ENCODE measurements at places on chromosomes 1 and 21.

DNA sequence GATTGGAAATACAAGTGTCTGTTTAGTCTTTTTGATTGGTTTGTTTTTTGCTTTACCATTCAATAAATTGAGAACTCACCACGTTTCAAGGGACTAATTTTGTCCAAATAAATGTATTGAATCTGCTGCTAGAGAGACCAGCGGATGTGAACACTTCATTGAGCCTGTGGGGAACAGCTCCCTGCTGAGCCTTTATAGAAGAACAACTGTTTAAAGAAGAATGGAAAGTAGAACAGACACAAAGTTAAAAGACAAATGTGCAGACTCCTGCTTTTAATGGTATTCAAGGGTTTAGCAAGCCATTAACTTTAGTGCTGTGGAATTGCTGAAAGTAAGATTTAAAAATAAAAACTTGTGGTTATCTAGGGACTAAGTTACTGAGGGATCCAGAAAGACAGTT, 817.7 kb upstream of the B3GALT2 start:
- no peak for DNase-seq

DNA sequence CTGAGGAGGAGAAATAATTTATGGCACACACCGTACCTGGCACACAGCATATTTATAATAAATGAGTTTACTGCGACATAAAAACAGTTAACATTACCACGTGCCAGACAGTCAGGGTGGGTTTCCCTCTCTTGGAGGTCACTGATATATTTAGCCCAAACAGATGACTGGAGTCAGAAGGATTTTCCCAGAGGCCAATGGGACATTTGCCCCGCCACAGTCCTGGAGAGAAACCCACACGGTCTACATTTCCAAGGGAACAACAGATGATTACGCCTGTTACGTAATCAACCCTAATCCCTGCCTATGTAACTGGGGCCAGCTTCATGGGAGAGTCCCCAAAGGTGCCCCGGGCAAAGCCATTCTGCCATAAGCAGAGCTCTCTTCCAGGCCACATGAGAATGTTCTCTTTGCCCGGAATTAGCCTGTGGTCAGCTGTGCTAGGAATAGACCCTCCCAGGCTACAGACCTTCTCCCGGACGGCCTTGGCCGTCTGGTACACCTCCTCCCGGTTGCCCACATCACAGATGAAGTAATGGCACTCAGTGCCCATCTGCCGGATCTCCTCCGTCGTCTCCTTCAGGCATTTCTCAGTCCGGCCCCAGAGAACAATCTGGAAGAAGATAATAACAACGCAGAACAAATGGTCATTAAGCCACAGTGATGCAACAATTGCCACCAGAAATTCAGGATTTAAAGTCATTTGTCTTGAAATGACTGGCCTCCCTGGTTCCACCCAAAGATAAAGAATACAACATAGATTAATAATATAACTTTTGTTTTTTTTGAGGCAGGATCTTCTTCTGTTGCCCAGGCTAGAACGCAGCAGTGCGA, 37.7 kb downstream of the DHRS3 start:
- DNase-seq, result peak; percentile 49

GRCh38 chr21:44943005-44943685, 3.3 kb downstream of the SLX9 start:
- DNase-seq, result no peak

DNA sequence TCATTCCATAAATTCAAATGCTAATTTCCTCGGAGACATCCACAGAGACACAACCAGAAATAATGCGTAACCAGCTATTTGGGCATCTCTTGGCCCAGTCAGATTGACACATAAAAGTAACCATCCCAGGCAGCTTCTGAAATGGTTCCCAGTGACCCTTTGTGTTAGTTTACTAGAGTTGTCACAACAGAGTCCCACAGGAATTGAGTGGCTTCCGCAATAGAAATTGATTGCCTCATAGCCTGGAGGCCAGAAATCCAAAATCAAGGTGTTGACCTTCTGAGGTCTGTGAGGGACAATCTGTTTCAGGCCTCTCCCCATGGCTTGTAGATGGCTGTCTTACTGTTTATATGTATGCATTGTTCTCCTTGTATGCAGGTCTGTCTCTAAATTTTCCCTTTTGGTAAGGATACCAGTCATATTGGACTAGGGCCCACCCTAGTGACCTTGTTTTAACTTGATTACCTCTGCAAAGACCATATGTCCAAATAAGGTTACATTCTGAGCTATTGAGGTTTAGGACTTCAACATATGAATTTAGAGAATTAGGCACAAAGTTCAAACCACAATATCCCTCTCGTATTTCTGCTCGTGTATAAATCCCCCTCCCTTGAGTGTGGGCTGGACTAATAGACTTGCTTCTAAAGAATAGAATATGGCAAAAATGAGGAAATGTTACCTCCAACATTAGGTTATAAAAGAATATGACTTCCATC, 78.2 kb upstream of the FGGY start:
- no peak for DNase-seq

- no peak for DNase-seq
Observed at GRCh38 chr1:106249365-106249764, 807.1 kb upstream of the PRMT6 start.

DNA sequence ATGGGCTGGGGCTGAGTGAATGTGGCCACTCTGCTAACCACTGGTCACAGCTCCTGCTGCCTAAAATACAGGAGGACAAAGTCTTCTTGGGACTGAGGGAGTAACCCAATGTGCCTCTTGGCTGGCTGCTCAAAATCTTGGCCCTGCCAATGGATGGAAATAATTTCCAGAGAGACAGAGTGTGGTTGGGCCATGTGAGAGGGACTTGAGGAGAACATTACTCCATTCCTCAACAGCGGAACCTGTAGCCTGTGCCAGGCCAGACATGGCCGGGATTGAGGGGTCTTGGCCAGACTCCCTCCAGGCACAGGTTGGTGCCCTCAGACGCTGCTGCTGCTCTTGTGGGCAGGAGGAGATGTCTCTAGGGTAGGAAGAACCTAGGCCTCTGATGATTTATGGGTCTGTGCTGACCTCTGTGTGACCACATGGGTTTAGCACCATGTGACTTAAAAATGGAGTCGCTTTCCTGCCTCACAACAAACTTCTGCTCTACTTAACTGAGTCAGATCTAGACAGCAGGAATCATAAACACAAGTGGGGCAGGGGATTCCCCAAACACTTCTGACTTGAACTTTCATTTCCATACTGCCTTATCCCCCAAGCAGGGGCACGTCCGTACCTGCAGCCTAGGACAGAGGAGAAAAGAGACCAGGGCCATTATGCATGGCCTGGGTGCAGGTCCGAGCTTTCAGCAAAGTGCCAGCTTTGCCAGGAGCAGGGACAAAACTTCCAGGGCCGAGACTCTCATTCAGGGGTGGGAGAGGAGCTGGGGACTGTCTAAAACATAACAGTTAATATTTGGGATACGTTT, 79.2 kb downstream of the CD34 start:
- no peak for DNase-seq

GRCh38 chr1:180672105-180672504, 40.3 kb downstream of the XPR1 start:
- DNase-seq, result no peak

GRCh38 chr1:109739738-109740614, 862 bp downstream of the GSTM3 start:
- DNase-seq, result peak; percentile 95

DNA sequence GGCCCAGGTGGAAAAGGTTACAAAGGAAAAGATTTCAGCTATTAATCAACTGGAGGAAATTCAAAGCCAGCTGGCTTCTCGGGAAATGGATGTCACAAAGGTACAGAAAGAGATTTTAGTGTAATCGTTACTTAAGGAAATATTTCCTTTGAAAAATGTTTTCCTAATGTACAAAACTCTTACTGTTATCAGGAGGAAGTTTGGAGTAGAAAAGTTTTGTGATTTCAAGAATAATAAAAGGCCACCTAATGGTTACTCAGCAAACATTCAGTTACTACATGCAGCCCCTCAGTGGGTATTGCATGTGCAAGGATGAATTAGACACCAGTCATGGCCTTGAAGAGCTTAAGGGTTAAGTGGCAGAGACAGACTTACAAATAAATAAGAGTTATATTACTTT, 85.2 kb downstream of the SDCCAG8 start:
- no peak for DNase-seq

DNA sequence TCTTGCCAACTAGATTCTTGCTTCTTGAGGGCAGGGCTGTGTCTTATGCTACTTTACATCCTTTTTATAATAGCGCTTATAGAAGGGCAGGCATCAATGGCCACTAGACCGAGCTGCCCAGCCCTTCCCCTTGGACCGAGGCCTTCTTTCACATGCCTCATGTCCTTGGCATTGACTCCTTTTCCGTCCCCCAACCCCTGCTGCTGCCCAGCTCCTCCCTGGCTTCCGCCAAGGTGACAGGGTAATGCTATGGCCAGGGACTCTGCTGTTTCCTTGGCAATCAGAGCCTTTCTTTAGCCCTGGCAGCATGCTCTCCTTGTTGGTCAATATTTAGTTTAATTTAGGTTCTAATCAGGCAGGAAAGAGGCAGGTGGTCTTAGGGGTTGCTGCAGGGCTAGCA, 48.2 kb downstream of the DDX20 start:
- no peak for DNase-seq

DNA sequence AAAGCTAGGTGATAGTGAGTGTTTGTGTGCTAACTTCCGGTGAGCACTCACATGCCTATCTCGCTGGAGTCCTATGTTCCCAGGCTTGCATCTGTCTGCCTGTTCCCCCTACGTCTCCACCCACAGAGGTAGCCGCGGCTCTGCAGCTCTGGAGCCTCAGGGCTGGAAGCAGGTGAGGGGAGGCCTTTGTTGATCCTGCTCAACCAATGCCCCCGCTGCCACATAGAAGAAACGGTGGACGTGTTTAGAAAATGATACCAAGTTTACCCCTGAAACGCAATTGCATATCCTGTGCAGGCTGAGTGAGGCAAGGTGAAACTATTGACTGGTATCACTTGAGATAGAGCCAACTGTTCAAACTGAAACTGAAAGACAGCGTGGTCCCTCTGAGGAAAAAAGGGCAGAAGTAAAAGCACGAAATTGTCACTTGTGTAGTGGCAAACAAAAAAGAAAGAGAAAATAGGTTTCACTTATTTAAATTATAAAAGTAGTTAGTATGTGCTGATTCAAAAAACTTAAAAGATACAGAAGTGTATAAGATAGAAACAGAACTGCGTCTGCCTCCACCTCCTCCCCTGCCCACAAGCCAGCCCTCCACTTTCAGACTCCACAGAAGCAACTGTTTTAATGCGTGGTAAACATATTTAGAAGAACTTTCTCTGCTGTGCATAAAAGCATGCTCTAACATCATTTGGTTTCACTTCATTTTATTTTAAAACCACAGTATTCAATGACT, 38.6 kb upstream of the ETS2 start:
- DNase-seq, result no peak

DNA sequence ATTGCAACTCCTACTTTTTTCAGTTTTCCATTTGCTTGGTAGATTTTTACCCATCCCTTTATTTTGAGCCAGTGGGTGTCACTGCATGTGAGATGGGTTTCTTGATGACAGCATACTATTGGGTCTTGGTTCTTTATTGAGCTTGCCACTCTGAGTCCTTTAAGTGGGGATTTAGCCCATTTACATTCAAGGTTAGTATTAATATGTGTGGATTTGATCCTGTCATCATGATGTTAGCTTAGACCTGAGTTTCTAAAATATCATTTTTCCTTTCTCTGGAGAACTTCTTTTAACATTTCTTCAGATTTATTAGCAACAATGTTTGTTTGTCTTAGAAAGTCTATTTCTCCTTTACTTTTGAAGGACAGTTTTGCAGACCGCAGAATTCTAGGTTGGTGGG, 11.8 kb upstream of the S100B start:
- no peak for DNase-seq
